Activated gamma-delta T cell (primary cell): ENCODE measurements at places on chromosomes 3 and 15.

- no peak for DNase-seq
Measured at GRCh38 chr3:24541935-24542334, 47.3 kb upstream of the THRB start.

DNA sequence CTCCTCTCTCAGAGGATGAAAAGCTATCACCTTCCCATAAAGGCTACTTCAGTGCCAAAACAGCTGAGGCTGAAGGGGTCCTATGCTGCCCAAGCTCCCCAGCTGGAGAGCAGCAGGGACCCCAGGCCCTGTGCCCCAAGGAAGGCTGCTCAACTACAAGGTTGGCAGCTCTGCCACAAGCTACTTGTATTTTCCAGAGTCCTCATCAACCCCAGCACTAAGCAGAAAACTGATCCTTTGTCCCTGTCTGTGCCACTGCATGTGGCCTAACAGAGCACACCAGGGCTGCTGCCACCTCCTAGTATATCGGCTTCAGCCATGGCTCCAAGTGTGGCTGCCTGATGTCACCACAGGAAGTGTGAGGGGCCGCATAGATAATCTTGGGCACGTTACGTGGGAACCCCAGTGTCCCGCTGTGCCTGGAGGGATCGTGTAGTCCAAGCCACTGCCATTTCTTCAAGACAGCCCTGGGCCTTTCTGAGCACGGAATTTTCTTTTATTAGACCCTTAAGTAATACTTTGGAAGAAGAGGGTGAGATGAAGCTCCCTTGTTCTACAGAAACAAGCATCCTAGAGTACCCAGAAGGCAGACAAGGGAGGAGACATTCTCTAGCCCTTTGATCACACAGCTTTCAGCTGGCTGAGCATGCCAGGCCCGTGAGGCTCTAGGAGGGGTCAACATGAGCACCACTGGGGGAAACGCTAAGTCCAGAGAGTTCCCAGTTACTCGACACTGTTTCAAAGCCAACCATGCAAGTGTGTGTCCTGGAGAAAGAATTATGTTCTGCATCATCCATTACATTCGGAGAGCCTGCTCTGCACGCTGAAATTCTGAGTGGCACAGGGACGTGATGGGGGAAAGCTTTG lies 60.7 kb downstream of the CAPN7 start:
- DNase-seq: no peak

DNA sequence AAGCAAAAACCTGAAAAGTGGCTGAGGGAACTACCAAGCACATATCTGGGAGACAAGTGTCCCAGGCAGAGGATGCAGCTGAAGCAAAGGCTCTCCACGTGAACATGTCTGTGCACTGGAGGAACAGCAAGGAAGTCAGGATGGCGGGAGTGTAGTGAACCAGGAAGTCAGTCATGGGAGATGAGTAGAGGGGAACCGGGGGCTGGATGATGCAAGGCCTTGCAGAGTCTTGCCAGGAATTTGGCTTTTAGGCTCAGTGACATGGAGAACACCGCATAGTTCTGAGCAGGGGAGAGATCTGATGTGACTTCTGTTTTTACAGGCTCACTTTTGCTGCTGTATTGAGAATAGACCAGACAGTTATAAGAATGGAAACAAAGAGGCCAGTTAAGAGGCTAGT lies 19.0 kb downstream of the C2CD4A start:
- no peak for DNase-seq

- DNase-seq: no peak
Measured at GRCh38 chr3:126364731-126365301, 7.6 kb upstream of the KLF15 start.

DNA sequence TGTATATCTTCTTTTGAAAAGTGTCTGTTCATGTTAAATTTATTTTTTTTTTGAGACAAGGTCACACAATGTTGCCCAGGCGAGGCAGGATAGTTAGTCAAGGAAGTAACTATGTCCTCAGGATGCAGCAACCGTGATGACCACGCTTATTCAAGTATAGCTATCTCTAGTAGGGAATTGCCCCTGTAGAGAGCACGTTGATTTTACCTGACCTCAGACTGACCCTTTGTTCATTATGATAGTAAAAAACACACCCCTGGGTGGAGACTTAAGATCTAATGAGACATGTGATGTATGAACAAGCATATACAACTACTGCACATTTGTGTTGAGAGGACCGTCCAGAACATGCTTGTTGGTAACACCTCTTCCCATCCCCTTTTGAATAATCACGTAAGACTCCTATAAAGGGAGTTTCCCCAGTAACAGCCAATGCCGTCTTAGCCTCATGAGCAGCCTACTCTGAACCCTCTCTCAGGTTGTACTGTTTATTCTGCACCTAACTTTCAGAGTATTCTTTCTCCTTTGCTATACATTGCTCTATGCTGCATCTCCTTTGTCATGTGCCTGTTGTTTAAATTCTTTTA lies 32.9 kb downstream of the ZNF621 start:
- no peak for DNase-seq

GRCh38 chr15:83651541-83651940 lies 2.4 kb upstream of the ADAMTSL3 start:
- DNase-seq: no peak

DNA sequence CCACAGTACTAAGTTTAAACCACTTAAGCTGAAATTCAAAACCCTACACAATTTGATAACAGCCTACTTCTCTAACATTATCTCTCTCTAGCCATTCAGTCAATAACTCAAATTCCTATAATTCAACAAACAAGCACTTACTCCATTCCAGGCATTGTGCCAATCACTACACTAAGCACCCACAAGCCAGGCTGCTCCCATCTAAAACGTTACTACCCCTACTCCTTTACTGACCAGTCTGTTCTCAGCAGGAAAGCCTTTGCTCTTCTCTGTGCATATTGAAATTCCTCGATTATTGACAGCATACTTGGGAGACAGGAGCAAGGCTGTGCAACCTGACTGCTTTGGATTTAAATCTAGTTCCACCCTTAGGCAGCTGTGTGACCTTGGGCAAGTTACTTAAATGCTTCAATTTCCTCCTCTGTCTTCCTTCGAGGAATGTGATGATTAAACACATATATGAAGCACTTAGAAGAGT lies 177.2 kb upstream of the THBS1 start:
- DNase-seq: no peak

DNA sequence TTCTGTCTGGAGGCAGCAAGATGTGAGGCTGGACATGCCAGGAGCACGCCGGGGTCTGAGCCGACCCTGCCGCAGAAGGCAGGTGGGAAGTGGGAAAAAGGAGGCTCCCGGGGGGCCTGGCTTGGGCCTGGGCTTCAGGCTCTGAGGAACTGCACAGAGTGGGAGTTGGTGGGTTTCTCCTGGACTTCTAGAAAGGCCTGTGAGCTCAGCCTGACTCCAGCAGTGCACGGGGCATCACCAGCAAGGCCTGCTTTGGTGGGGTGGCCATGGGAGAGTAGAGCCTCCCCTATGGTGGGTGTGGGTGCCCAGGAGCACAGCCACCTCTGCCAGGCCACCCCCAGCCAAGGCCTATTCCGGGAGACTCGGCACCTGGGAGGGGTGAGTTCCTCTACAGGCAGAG lies 18.1 kb upstream of the SLC41A3 start:
- DNase-seq: no peak

DNA sequence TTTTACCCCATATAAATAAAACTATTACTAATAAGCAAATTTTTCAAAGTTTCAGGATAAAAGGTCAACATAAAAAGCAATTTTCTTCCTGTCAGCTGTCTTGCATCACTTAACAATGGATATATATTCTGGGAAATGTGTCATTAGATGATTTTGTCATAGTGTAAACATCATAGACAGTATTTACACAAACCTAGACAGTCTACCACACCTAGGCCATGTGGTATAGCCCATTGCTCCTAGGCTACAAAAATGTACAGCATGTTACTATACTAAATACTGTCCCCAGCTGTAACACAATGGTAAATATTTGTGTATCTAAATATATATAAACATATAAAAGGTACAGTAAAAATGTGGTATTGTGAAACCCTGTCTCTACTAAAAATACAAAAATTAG lies 156.7 kb downstream of the ANO10 start:
- no peak for DNase-seq

DNA sequence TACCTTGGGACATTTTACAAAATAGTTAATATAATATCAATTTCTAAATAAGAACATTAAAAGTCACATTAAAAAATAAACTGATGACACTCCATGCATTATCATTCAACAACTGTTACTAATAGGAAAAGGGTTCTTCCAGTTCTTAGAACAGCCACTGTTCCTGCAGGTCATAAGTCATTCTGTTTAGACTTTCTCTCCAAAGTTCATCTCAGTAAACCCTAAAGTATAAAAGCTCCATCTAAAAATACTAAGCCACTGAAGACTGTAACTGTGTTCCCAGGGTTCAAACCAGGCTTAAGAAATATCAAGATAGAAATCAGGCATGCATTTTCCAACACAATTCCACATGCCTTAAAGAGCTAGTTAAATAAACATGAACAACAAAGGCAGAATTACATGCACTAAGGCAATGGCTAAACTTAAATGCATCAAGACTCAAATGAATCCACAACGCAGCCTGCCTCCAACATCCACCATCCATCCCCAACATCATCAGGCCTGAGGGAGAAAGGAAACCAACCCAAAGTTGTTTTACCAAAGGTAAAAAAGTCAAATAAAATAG lies 46.2 kb downstream of the DMXL2 start:
- no peak for DNase-seq

GRCh38 chr3:160883373-160883772 lies 127.3 kb downstream of the PPM1L start:
- DNase-seq: no peak

GRCh38 chr3:12829886-12830784 lies 11.2 kb downstream of the RPL32 start:
- DNase-seq: no peak

GRCh38 chr3:71339049-71339448 lies 244.5 kb downstream of the FOXP1 start:
- no peak for DNase-seq

DNA sequence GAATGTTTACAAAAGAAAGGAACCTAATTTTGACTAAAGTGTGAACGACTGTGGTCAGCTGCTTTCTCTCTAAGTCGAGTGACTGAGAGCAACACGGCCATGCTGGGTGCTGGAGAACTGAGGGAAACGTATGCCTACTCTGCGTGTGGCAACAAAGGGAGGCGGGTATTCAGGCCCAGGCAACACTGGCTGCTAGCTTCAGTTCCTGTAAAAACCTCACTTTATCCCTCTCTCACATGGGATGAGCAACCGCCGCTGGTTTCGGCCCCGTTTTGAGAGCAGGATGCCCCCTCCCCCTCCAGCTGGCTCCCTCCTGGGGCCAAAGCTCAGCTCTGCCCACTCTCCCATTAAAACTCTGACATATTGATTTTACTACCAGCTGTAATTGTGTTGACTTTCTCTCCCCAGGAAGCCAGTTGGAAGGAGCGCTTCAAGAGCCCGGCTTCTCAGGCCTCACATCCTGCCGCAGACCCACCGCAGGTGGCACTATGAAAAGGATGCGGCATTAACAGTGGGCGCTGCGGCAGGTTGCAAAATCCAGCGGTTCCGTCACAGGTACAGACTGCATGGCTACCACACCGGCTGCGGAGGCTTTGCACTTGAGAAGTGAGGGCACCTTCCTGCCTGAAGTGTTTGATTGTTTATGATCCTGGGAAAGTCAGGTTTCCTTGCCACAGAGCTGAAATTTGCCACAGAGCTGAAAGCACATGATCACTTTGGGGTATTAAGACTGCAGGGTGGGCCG lies 12.7 kb downstream of the PLXND1 start:
- peak; percentile 39 for DNase-seq

DNA sequence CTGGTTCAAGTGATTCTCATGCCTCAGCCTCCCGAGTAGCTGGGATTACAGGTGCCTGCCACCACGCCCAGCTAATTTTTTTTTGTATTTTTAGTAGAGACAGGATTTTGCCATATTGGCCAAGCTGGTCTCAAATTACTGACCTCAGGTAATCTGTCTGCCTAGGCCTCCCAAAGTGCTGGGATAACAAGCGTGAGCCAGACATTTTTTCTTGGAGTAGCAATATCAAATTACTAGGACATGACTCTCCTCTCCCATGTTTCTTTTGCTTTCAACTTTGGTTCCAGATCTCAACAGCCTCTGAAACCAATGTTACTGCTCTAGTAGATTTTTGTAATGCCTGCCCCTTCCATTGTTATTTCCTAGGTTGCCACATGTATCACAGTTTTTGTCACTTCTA lies 462.0 kb downstream of the GBE1 start:
- no peak for DNase-seq

- no peak for DNase-seq
Measured at GRCh38 chr15:64137226-64137833, 14.2 kb upstream of the SNX22 start.

GRCh38 chr3:178186666-178187065 lies 349.6 kb upstream of the KCNMB2 start:
- DNase-seq: no peak

DNA sequence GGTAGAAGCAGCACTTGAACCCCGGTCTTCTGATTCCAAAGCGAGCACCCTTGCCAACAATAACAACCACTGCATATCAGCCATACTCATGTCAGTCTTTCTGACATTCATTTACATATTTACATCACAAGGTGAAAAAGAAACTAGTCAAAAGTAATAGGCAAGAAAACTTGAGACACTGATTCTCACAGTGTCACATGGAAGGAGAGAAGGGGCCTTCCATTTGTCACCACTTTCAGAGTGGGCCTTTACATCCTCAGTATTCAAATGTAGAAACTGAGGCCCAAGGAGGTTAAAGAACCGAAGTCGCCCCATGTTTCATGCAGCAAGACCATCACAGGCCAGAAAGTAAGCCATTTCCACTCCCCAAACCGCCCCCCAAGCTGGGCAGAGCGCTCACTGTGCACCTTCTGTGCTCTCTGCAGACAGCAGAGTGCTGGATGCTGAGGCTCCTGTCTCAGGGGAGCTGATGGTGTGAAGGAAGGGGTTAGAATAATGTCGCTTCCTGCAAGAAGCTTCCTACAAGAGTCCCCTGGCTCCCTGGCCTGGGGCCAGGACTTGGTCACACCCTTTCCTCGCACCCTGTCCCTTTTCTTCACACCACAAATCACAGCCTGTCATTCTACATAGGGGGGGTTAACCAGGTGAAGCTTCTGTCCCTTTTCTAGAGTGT lies 260.1 kb downstream of the UACA start:
- DNase-seq: no peak

DNA sequence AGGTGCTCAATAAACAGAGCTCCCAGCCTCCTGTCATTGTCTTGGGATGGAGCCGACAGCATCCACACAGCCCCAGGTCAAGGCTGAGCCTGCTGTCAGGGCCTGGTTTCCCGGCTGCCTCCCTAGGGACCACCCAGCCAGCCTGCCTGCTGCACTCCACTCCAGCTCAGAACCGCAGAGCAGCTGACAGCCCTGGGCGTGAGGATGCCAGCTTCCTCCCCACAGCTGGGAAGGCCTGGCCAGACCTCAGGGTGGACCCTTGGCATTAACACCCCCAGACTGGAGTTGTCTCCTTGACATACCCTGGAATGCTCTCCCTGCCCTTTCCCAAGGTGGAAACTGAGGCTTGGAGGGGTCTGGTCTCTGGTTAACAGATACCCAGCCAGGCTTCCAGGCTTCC lies 112.0 kb downstream of the WNT7A start:
- no peak for DNase-seq
